ENCODE measurements at places on chromosomes 3 and 15.

- DNase-seq, result no peak
Measured at GRCh38 chr3:154144825-154145465, 23.8 kb downstream of the ARHGEF26 start.

- DNase-seq, result no peak
Measured at GRCh38 chr15:101318839-101319238, 23.8 kb upstream of the SNRPA1 start.

DNA sequence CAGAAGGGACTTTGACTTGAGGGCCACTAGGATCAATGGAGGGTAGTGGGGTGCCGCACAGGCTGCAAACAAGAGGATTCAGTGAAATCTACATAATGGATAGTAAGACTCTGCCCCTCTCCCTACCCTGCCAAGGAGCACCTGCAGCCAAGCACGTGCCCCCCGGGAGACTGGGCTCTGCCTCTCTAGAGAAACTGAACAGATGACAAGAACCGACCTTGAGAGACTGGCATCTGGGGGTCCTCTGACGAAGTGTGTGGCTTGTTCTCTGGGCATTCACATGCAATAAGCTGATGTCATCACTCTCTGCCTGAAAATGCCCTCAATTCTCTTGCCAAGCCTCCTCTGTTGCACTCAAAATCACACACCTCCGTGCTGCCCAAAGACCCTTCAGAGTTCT, 132.3 kb downstream of the FAM43A start:
- DNase-seq, result no peak

GRCh38 chr3:157460253-157460652, 23.6 kb downstream of the PTX3 start:
- DNase-seq, result no peak

DNA sequence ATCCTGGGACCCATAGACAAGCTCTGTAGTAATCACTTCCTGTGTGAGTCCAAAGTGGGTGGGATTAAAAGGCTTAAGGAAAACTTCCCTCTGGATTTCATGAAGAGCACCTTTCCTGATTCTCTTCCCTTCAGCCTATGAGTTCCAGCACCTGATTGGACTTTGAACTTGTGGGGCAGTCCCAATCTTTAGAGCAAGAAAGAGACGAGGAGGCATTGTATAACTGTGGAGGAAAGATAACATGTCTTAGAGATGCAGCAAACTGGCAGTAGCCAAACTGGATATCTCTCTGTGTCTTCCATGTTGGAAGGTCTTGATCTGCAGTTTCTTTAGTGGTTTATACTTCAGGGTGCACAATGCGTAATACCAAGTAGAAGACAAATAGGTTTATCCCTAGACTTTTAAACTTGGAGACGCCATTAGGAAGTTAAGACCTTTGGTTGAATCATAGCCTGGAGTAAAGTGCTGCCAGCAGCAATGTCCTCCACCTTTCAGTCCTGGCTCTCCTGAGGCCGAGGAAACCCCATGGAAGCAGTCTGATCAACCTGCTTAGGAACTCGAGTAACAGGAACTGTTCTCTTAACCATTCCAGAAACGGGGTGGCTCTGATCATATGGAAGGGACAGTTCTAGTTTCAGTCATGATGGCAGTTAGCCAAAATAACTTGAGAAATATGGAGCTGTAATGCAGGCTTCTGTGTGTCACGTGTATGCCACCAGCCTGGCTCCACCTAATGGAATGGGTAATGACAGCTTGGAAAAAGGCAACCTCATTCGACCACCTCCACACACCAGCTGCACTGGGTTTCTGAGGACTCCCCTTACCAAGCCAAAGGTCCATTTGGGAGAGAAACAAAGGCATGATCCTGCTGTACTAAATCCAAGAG, 4.7 kb downstream of the EIF1B start:
- no peak for DNase-seq

GRCh38 chr3:148940983-148941382, 50.4 kb upstream of the GYG1 start:
- no peak for DNase-seq

DNA sequence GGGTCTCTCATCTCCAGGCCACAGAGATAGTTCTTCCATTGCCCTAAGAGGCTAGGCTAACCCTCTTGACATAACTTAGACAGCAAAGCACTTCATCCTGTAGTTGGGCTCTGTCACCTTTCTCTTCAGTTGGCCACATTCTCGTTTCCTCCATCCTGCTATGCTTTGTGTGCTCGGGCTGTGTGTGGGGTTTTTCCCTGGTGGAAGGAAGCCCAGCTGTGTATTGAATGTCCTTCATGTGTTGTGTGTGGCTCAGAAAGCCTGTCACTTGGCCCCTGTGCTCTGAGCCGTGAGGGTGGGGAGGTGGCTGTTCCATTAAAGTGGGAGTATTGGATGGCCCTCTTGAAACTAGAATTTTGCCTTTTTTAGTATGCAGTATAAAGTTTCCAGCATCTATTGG, 8.8 kb upstream of the EXOG start:
- DNase-seq, result no peak

DNA sequence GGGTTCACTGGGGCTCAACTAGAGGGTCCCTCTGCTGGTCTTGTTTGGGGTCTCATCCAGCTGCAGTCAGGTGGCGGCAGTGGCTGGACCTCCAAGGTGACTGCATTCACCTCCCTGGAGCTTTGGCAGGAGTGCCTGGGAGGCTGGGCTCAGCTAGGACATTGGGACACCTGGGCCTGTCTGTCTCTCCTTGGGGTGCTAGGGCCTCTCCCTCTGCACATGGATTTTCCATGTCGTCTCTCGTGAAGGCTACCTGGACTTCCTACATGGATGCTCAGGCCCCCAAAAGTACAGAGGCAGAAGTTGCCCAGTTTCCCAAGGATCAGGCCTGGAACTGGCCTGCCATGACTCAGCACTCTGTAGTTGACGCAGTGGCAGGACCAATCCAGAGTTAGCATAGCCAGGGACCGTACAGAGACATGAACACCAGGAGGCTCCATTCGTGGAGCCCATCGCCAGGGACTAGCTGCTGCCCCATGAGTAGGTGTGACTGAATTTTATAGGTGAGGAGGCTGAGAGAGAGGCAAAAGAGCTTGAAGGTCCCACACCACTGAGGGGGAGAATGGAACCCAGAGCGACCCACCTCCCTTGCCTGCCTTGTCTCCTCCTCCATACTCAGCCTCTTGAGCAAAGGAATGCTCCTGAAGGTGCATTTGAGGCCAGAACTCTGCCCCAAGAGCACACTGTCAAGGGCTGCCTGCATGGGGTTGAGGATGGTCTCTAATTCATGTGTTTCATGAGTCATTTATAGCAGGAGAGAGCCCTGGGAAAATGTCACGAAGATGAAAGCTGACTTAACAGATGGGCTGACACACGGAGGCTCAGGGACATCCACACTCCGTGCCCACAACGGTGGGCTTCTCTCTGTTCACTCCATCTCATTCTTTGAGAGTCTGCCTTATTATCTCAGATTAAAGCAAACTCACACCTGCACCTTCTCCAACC, 13.0 kb upstream of the ALDH1A3 start:
- DNase-seq, result no peak

GRCh38 chr15:95265419-95265997, 1034.1 kb downstream of the MCTP2 start:
- DNase-seq, result no peak

- no peak for DNase-seq
Measured at GRCh38 chr3:18246336-18247060, 178.6 kb downstream of the SATB1 start.
